HT-29 (cell line): ENCODE measurements at places on chromosomes 5 and 9. TPM values are rescaled to one million over a fixed set of nuclear protein-coding genes. Genes with fewer than 3 reads are reported as not detected.
A peak's percentile ranks its signal among the peaks of the same experiment; 100 is the strongest.

GAPT gene
- not detected in 2 replicates for total RNA-seq

LECT2 gene
- not detected in 2 replicates for total RNA-seq

CKMT2 gene
- 0.44 TPM in 1 of 2 replicates, not detected in the other for total RNA-seq

SMU1 gene
- total RNA-seq = 11.5 and 11.8 TPM in 2 replicates

AK8 gene
- not detected in 2 replicates for total RNA-seq

DNA sequence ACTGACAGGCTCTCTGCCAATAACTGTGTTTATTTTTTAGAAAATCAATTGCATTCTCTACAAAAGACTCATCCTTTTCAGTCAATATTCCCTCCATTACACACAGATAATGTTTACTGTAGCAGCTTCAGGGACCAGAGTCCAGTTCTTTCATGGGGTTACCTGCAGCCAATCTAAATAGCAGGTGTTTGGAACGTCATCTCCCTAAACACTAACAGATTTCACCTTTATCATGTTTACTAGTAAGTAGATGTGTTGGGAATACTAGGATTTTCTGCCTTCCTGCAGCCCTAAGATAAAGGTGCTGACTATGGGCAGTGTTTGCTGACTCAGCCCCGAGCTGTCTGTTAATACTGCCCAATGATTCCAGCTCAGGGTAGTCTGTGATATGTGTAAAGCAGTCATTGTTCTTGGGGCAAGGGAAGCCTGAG lies 447.0 kb downstream of the KIF4B start:
- peak; percentile 4 for DNase-seq

DNA sequence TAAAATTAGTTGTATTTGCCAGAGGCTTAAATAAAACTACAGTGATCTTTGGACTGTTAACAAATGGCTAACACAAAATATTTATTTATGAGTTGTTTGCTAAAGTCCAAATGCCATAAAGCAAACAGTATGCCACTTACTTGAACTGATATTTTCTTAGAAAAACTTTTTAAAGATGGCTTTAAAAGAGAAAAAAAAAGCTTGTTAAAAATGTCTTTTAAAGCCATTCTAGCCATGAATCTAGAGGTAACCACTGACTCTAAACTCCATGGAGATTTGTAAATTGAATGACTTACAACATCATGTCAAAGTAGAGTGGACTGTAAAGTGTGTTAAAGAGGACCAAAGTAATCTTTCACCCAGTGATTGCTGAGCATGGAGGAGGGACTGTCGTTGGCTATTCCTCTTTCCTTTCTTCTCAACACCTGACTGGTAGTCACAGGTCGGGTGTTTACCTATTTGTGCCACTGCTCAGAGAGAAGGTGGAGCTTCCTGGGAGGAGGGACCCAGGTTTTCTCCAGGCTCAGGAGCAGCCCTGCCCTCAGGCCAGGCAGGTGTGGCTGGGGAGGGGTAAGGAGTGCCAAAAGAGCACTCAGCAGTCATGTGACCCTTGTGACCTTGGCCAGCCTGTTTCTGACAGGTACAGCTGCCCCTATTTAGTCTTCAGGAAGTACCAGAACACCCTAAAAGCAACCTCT lies 69.1 kb upstream of the TJP2 start:
- peak; percentile 91 for DNase-seq

GRCh38 chr5:138950421-138951031 lies 75.4 kb upstream of the LRRTM2 start:
- no peak for DNase-seq

GRCh38 chr9:82805027-82805426 lies 257.9 kb downstream of the RASEF start:
- DNase-seq = peak; percentile 11

- no peak for DNase-seq
These were observed 27.5 kb downstream of the GDNF start for GRCh38 chr5:37812365-37812764.

DNA sequence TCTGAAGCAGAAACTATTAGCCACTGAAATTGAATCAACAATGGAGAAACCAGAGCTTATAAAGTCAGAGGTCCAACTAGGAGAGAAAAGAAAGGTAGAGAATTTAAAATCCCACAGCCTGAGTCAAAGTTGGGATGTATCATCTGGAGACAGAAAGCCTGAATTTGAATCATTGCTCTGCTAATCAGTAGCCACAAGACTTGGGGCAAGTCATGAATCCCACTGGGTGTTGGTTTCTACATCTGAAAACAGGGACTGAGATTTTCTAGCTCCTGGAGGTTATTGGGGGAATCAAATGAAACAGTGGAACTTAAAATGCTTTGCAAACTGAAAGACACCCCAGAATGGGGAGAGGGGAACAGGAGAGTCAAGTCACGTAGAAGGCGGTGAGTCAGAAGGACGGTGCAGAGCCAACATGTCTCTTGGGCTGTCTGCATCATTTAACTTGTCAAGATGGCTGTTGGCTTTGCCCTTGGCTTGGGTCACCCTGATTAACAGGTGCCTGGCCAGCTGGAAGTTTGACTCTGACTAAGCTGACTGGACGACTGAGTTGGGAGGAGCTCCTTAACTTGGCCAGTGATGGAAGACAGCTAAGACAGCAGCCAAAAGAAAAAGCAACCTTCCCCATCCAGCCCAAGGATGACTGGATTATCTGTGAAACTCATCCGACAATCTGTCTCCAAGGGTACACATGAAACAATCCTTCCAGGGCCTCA lies 60.6 kb upstream of the ADRA1B start:
- no peak for DNase-seq

DNA sequence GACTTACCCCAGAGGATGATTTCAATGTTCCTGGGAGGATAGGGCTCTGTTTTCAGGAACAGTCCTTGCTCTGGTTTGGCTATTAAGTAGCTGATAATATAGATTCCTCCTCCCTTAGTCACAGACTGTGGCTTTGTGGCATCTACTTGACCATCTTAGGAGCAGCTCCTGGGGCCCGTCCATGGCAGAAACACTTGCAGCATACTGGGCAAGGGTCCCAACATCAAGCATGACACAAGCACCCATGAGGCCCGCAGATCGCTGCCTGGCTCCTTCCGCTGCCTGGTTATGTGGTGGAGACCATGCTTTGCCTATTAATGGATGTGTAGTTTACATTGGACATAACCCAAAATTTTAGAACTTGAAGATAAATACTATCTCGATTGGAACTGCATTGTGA lies 170.1 kb downstream of the ICE1 start:
- DNase-seq = no peak
